ENCODE measurements at places on chromosomes 16 and 17. TPM values are rescaled to one million over a fixed set of nuclear protein-coding genes. Genes with fewer than 3 reads are reported as not detected.

- DNase-seq: no peak
These were observed 12.3 kb downstream of the HMOX2 start for GRCh38 chr16:4488499-4488967.

- no peak for DNase-seq
These were observed 76.0 kb downstream of the ZNF18 start for GRCh38 chr17:11921296-11921695.

GRCh38 chr17:49016775-49017463 is 19.7 kb downstream of the IGF2BP1 start:
- no peak for DNase-seq

FN3K gene
- 34.5 TPM for polyA plus RNA-seq

TRAPPC1 gene
- polyA plus RNA-seq: 157 TPM

All from left renal cortex interstitium (tissue), 4 donors.